ENCODE measurements at places on chromosomes 7 and 10. TPM values are rescaled to one million over a fixed set of nuclear protein-coding genes. Genes with fewer than 3 reads are reported as not detected.

Gene HOXA11
- polyA plus RNA-seq: not detected

Gene ABCA13
- polyA plus RNA-seq: not detected

Gene GIMAP1
- polyA plus RNA-seq: 64.1 TPM

Gene ZP3
- 3.3 TPM for polyA plus RNA-seq

Gene CYP2E1
- not detected for polyA plus RNA-seq

Gene NKX2-3
- not detected for polyA plus RNA-seq

Gene ASB10
- not detected for polyA plus RNA-seq

Gene FAM25G
- polyA plus RNA-seq: not detected

Gene MYH16
- polyA plus RNA-seq: not detected

Gene PIK3CG
- polyA plus RNA-seq: 16.8 TPM

Gene FRMD4A
- polyA plus RNA-seq: 0.68 TPM

Gene LGI1
- polyA plus RNA-seq: not detected

Gene RFC2
- polyA plus RNA-seq: 28.3 TPM

Gene GPR141
- not detected for polyA plus RNA-seq

Gene CALML3
- not detected for polyA plus RNA-seq

Gene SLC26A3
- not detected for polyA plus RNA-seq

Gene PRSS1
- 0.49 TPM for polyA plus RNA-seq

Gene GPR15LG
- polyA plus RNA-seq: not detected

Gene COL13A1
- not detected for polyA plus RNA-seq

Gene STAM
- 93.3 TPM for polyA plus RNA-seq

Gene PTER
- 18.6 TPM for polyA plus RNA-seq

Gene IKZF1
- polyA plus RNA-seq: 153 TPM

Gene HOXA1
- 1.1 TPM for polyA plus RNA-seq

Gene LSM8
- polyA plus RNA-seq: 41.5 TPM

Gene RSU1
- 139 TPM for polyA plus RNA-seq

Gene NUTM2E
- not detected for polyA plus RNA-seq

Gene ASAH2
- 6.0 TPM for polyA plus RNA-seq

Gene MRPS17
- polyA plus RNA-seq: 20.2 TPM

Gene AZGP1
- not detected for polyA plus RNA-seq

Gene PRLHR
- polyA plus RNA-seq: not detected

Gene SFRP5
- polyA plus RNA-seq: 0.34 TPM

Gene CFTR
- polyA plus RNA-seq: not detected

Gene DYNC1I1
- polyA plus RNA-seq: not detected
